ENCODE measurements at places on chromosomes 11 and 22.

DNA sequence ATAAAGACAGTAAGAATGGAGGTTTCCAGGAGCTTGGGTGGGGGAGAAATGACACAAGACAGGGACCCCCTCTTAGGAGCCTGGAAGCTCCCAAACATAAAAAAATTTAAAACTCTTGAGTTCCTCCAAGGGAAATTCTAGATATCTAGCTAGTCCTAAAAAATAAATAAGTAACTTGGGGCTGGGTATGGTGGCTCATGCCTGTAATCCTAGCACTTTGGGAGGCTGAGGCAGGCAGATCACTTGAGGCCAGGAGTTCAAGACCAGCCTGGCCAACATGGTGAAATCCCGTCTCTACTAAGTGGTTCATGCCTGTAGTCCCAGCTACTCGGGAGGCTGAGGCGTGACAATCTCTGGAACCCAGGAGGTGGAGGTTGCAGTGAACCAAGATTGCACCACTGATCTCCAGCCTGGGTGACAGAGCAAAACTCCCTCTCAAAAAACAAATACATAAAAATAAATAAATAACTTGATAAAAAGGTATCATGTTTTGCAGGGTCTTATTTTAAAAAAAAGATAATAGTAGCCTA lies 20.0 kb upstream of the TOP3B start:
- no peaks in the 10 kb centered on the region for H3K36me3 ChIP-seq
- DNase-seq = no peak

DNA sequence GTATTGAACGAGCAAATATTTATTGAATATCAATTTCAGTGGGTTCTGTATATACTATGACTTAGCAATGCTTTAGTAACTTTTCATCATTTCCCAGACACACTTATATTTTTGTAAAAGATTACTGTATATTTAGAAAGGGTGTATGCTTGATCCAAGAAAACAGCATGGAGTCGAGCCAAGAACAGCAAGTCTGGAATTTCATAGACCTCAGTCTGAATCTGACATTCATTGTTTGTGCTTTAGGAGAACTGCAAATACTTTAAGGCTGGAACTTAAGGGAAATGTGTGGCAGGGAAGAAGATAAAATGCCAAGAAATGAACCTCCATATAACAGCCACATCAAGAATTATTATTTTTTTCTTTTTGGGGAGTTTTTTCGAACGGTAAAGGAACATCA lies 1156.8 kb downstream of the LRRC4C start:
- no peaks in the 10 kb centered on the region for H3K4me1 ChIP-seq
- DNase-seq = no peak
- no peak overlapping the region for H3K27ac ChIP-seq
- no peaks in the 10 kb centered on the region for H3K27me3 ChIP-seq
- no peaks in the 10 kb centered on the region for H3K36me3 ChIP-seq

DNA sequence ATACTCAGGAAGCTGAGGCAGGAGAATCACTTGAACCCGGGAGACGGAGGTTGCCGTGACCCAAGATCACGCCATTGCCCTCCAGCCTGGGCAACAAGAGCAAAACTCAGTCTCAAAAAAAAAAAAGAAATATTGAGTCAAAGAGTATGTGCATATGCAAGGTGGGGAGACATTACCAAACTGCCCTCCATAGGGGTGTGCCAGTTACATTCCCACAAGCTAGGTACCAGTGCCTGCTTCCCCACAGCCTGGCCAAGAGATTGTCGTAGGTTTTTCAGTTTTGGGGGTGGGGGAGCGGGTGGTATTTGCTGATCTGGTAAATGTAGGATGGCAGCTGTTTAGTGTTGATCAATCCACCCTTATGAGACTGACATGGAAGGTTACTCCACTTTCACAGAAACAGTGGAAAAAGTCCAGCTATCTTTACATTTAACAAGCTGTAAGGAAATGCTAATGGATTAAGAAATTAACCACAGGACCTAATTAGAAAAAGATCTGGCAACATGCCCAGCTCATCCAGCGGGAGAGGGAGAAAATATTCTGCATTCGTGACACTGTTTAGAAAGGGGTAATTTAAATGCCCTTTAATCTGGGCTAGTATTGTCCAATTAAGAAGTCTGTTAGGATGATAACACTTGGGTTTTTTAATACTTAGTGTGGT lies 89.4 kb downstream of the PACS1 start:
- H3K36me3 ChIP-seq = no peaks in the 10 kb centered on the region
- H3K27ac ChIP-seq = no peak overlapping the region
- H3K4me3 ChIP-seq = no peak overlapping the region
- H3K27me3 ChIP-seq = no peaks in the 10 kb centered on the region
- no peak for DNase-seq

GRCh38 chr11:133516845-133517244 lies 15.5 kb downstream of the OPCML start:
- no peak overlapping the region for H3K4me3 ChIP-seq
- no peaks in the 10 kb centered on the region for H3K36me3 ChIP-seq
- H3K4me1 ChIP-seq = peaks cover 42% of the 10 kb centered on the region
- H3K27me3 ChIP-seq = peaks cover 3% of the 10 kb centered on the region
- no peak overlapping the region for H3K27ac ChIP-seq

DNA sequence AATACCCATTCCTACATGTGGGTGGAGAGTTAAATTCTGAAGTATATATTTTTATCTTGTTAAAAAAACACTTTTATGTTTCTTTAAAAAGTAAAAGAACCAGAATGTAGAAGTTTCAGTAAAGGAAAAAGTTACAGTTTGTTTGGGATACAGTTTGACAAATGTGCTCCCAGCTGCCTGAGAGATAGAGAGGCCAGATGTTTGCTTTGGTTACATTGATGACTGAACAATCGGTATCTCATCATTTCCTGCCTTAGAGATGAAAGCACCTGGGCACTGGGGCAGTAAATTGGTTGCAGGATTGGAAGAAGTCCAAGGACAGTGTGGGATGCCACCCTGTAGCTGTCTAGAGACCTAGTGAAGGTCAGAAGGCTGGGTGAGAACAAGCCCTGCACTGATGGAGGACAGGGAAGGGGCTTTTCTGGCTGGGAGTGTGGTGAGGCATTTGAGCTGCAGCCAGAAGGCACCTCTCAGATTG lies 16.6 kb downstream of the MED15 start:
- peaks cover 25% of the 10 kb centered on the region for H3K4me1 ChIP-seq
- no peak for DNase-seq
- no peak overlapping the region for H3K27ac ChIP-seq
- no peak overlapping the region for H3K4me3 ChIP-seq
- peaks cover 5% of the 10 kb centered on the region for H3K27me3 ChIP-seq

DNA sequence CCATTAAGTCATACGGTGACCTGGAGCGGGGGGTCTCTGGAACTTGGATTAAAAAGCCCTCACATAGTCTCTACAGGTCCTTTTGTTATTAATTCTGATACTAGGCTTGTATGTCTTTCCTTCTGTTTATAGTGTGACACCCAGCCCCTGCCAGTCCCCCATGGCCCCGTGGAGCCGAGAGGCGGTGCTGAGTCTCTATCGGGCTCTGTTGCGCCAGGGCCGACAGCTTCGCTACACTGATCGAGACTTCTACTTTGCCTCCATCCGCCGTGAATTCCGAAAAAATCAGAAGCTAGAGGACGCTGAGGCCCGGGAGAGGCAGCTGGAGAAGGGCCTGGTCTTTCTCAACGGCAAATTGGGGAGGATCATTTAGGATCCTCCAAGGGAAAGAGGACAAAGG lies 2.0 kb downstream of the MIEF1 start:
- H3K36me3 ChIP-seq = peaks cover 8% of the 10 kb centered on the region
- H3K4me3 ChIP-seq = no peak overlapping the region

- H3K27me3 ChIP-seq = peaks cover 5% of the 10 kb centered on the region
- H3K4me1 ChIP-seq = peaks cover 46% of the 10 kb centered on the region
- no peak for DNase-seq
- no peaks in the 10 kb centered on the region for H3K36me3 ChIP-seq
- no peak overlapping the region for H3K4me3 ChIP-seq
Observed at GRCh38 chr22:23911318-23911980, 17.3 kb downstream of the MIF start.

DNA sequence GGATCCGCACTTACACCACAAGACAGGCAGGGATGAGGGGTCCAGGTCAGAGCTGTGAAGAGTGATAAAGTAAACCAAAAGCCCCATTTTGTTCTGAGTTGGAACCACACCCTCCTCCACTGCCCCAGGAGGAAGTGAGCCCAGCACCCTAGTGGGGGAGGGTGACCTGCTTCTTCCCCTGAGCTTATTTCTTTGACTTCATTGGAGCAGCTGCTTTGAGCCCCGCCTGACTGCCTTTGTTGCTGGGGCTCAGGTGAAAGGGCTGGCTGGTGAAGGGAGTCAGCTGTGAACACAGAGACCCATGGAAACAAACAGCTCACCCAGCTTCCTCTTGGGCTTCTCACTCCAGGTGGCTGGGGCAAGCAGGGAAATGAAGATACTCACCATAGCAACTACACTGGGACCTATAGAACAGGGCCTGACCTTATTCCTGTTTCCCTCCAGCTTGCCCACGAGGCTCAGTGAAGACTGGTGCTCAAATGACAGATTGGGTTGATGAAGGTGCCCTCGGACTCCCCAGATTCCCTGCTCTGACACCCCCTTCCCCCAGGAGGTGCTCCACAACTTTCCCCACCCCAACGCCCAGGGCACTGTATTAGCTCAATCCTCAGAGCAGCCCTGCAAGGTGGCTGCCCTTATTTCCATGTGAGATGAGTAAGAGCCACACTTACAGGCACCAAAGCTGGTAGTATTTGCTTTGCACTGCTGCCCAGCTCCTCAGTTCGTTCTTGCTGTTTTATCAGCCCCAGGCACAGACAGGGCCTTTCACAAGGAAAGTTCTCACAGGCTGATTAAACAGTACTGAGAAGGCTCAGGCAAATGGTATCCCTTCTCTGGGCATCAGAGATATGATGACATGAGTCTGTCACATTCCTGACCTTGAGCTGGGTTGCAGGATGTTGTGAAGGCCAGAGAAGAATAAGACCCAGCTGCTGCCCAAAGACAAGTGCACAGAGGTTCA lies 2.4 kb downstream of the UCP2 start:
- H3K36me3 ChIP-seq = peaks cover 7% of the 10 kb centered on the region
- peak overlapping the region; percentile 96 for H3K4me3 ChIP-seq
- peaks cover 33% of the 10 kb centered on the region for H3K4me1 ChIP-seq
- DNase-seq = no peak
- H3K27me3 ChIP-seq = peaks cover 11% of the 10 kb centered on the region
- H3K27ac ChIP-seq = peak overlapping the region; percentile 59

- H3K4me1 ChIP-seq = no peaks in the 10 kb centered on the region
- no peak overlapping the region for H3K27ac ChIP-seq
- no peak for DNase-seq
- no peaks in the 10 kb centered on the region for H3K36me3 ChIP-seq
- no peak overlapping the region for H3K4me3 ChIP-seq
- no peaks in the 10 kb centered on the region for H3K27me3 ChIP-seq
Observed at GRCh38 chr11:32139896-32140520, 49.1 kb downstream of the RCN1 start.

DNA sequence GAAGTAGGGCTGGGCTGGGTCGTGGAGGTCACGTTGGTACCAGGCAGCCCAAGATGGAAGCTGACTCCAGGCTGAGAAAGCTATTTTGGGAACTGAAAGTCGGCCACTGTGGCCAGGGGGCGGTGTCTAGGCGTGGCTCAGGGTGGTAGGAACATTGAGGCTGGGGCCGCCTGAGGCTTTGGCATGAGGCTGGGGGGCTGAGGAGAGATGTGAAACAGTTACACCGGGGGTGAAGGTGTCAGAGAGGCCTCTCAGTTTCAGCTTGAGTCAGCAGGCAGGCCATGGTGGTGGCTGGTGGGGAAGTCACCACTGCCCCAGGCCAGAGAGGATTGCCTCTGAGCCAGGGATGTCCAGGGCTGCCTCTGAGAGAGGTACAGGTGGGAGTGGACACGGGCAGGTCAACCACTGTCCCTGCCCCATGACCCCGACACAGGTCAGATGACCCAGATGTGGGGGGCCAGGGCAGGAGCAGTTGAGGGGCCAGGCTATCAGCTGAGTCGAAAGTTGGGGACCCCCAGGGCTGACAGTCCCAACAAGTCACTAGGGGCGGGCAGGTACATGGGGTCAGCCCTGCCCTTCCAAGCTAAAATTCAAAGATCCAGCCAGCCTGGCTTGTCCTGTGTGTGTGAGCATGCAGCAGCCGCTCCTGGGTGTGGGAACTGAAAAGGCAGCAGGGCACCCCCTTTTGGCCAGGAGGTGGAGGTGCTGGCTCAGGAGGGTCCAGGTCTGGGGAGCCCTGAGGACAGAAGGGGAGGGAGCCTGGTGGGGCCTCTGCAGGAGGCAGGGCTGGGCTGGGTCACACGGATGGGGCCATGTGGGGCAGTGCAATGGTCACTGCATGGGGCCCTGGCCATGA lies 7.2 kb downstream of the KCNK7 start:
- no peaks in the 10 kb centered on the region for H3K36me3 ChIP-seq
- peak; percentile 62 for DNase-seq
- peak overlapping the region; percentile 28 for H3K27ac ChIP-seq
- H3K4me1 ChIP-seq = peaks cover 16% of the 10 kb centered on the region

DNA sequence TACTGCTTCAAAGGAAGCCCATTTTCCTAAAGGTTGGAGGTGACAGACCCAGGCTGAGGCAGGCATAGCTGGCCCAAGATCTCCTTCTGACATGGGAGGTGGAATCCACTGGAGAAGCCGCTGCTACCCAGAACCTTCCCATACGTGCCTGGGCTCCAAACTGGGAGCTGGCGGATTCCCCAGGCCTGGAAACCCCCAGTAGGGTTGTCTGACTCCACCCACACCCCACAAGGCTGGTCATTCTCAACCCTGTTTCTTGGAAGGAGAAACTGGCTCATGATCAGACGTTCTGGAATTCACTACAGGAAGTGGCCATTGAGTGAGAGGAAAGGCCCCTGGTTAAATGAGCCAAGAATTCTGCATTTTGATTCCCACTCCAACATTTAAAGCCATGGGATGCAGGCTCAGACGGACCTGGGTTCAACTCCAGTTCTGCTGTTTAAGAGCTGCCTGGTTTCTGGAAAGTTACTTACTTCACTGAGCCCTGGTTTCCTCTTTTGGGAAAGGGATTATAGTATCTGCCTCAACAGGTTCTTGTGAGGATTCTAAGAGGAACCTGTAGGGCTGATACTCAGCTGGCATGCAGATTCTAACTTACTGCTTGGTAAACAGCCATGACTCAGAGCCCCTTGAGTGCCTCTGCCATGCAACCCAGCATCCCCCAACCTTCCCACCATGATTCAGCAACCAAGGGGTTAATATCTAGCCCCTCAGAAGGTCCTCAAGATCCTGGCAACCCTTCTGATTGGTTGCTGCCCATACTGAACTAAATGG lies 19.4 kb upstream of the TSKU start:
- H3K4me1 ChIP-seq = peaks cover 9% of the 10 kb centered on the region
- H3K27me3 ChIP-seq = peaks cover 2% of the 10 kb centered on the region
- no peak overlapping the region for H3K4me3 ChIP-seq
- no peak overlapping the region for H3K27ac ChIP-seq

DNA sequence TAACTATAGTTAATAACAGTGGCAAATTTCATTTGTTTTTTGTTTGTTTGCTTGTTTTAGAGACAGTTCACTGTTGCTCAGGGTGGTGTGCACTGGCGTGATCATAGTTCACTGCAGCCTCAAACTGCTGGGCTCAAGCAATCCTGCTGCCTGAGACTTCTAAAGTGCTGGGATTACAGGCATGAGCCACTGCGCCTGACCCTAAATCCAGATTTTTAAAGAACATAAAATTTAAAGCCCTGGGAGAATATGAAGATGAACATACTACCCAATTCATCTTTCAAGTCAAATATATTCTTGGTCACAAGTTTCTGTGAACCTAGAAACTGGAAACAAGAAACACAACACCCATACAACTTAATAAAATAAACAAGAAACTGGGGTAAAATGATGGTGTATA lies 28.1 kb downstream of the RRAS2 start:
- H3K4me1 ChIP-seq = peaks cover 2% of the 10 kb centered on the region
- no peak for DNase-seq
- no peak overlapping the region for H3K4me3 ChIP-seq
- H3K36me3 ChIP-seq = no peaks in the 10 kb centered on the region
- no peaks in the 10 kb centered on the region for H3K27me3 ChIP-seq

- no peak overlapping the region for H3K27ac ChIP-seq
- no peaks in the 10 kb centered on the region for H3K36me3 ChIP-seq
- H3K27me3 ChIP-seq = no peaks in the 10 kb centered on the region
- no peak overlapping the region for H3K4me3 ChIP-seq
Observed at GRCh38 chr11:47906066-47906465, 57.9 kb upstream of the NUP160 start.
